ENCODE measurements at places on chromosomes 1 and 21.

DNA sequence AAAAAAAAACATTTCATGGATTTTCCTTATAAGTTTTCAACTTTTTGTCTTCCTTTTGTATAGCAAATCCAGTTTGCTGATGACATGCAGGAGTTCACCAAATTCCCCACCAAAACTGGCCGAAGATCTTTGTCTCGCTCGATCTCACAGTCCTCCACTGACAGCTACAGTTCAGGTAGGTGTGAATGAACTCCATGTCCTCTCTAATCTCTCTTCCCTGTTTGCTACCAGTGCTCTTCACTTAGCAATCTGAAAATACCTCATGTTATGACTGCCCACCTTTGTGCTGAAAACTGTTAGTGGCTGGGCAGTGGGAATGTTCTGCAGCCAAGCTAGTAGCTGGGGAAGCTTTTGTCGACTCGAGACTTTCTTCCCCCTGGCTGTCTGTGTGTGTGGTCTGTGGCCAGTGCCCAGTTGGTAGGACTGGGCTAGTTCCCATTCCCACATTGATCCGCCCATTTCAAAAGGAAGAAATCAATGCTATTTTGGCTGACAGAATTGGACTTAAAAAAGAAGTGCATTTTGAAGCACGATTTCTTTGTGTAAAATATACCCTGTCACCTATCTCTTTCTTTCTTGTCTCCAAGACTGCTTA, 24.5 kb downstream of the AHCYL1 start:
- no peak for DNase-seq

GRCh38 chr21:46055863-46056281, 42.0 kb upstream of the COL6A2 start:
- no peak for DNase-seq

DNA sequence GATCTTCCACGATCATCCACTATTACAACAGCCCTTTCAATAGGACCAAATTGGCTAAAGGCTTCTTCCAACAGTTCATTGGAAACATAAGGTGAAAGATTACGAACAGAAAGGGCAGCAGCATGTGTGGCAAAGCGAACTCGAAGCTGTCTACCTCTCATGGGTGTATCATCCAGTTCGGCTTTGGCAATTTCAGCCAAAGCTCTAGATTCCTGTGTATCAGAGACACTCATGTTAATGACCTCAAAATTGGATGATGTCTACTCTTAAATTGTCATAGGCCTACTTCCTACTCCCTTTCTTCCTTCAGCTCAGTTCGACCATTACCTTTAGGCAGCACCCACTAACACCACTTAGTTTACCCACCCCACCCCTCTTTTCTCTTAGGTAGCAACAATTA, 2.2 kb downstream of the SFPQ start:
- no peak for DNase-seq

GRCh38 chr1:18535391-18536210, 54.9 kb downstream of the KLHDC7A start:
- no peak for DNase-seq

GRCh38 chr1:160795951-160796383, at the start of gene LY9:
Gene LY9 (plus strand): TSS chr1:160796174. CDS start chr1:160796188, 14 bp downstream.
- no peak for DNase-seq

- peak; percentile 21 for DNase-seq
Observed at GRCh38 chr1:48228156-48228555, 5.6 kb downstream of the SLC5A9 start.

- DNase-seq = no peak
Observed at GRCh38 chr1:229031061-229031460, 239.8 kb upstream of the RAB4A start.

- DNase-seq = peak; percentile 74
Observed at GRCh38 chr1:157369808-157370521, 182.3 kb downstream of the FCRL5 start.

GRCh38 chr1:17719874-17720273, 35.3 kb upstream of the ACTL8 start:
- DNase-seq = no peak

- peak; percentile 37 for DNase-seq
Observed at GRCh38 chr1:152111515-152111968, 3.7 kb downstream of the TCHH start.

DNA sequence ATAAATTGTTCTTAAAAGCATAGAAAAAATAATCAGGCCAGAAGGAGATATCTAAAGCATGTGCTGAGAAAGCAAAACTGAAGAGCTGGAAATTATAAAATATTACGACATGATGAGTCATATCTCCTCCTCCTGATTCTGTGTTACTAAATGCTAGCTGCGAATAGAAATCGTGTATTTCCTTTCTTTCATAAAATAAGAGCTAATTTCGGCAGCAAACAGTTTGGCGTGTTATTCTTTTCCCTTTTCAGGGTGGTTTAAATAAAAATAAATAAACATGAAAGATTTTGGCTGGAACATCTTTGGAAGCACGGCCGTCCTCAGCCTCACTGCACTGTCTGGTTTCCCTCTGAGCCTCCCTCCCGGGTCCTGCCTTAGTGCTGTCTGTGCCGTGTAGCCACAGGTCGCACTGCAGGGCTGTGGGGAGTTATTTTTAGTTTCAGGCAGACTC, 56.0 kb downstream of the ADARB1 start:
- no peak for DNase-seq

DNA sequence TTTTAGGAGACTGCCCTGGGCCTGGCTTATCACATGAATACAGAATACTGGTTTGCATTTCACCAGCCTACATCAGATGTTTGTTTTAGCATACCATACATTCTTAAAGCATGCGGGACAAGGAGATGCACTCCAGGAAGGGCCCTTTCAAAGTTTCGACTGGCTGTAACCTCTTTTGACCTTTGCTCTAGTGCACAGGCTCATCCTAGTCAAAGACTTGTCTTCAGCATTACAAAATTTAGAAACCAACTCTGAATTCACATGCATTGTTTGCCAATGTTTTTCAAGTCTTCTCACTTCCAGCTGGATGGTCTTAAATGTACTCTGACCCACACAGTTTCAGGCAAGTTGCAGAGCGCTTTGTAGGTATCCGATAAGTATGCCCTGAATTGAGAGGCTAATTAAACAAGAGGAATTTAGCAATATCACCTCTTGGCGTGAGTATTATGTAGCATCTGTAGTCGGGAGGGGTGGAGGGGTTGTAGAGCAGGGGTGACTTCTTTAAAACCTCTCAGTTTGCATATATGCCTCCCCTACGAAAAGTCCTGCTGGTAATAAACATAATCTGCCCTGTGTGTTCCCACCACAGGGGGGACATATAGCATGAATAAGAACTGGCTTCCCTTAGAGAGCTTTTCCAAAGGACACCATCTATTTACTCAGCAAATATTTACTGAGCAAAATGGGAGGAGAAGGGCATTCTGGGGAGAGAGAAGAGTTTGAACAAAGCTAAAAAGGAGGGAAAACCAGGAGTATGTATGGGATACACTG, 24.4 kb upstream of the AHCYL1 start:
- no peak for DNase-seq

GRCh38 chr1:12369258-12369657, 139.4 kb downstream of the VPS13D start:
- DNase-seq = peak; percentile 9

- DNase-seq = no peak
Observed at GRCh38 chr21:33281096-33281652, 15.0 kb downstream of the IL10RB start.

- no peak for DNase-seq
Observed at GRCh38 chr1:119903443-119903835, 7.1 kb upstream of the ADAM30 start.

- no peak for DNase-seq
Observed at GRCh38 chr1:196302981-196303380, 305.3 kb downstream of the KCNT2 start.

GRCh38 chr1:82704393-82704792, 903.7 kb downstream of the ADGRL2 start:
- DNase-seq = no peak

- DNase-seq = no peak
Observed at GRCh38 chr1:20318971-20319370, 28.3 kb downstream of the VWA5B1 start.

- DNase-seq = no peak
Observed at GRCh38 chr1:206516728-206516990, 9.3 kb downstream of the RASSF5 start.

GRCh38 chr1:1304331-1305299, 3.1 kb downstream of the ACAP3 start:
- DNase-seq = no peak

GRCh38 chr1:196393742-196394141, 214.5 kb downstream of the KCNT2 start:
- no peak for DNase-seq

DNA sequence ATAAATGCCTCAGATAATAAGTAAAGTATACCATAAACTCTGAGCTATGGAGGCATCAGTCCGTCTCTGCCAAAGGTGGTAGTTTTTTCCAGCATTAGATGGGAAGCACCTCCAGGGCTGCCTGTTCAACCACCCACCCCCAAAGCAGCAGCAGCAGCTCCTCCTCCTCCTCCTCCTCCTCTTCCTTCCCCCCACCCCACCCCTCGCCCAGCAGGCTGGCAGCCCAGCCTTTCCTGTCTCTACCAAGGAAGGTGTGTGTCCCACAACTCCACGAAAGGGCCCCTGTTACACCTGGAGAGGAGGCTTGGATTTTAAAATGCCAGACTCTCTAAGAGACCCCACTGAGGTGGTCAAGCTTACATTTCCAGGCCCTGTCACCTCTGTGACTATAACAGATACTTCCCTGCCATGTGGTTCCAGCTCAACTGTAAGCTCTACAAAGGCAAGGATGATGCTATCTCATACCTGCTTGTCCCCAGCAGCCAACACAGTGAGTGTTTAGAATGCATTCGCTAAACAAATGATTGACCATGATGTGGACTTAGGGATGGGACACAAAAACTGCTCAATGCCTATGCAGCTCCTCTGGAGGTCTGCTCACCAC, 76.7 kb downstream of the GFI1 start:
- DNase-seq = no peak

- peak; percentile 85 for DNase-seq
Observed at GRCh38 chr1:201309416-201309815, 26.1 kb downstream of the PKP1 start.

DNA sequence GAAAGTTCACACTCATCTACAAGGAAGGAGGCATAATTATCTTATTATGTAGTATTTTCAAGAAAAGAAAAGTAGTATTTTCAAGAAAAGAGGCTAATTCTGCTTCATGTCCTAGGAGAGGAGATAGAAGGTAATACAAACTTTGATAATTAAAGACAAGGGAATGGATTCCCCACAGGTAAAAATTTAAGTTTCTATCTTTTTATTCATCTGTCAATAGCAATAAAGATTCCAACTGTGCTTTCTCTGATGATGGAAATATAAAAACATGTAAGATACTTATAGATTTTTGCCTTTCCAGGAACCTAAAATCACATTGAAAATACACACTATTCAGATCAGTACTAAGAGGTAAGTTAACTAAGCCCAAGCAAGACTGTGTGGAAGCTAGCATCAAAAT, at the start of gene OR2M2:
Gene OR2M2 (plus strand): TSS at position 301 of the 400 bp plus-strand sequence. CDS start 5,165 bp downstream, outside the sequence.
- DNase-seq = no peak

DNA sequence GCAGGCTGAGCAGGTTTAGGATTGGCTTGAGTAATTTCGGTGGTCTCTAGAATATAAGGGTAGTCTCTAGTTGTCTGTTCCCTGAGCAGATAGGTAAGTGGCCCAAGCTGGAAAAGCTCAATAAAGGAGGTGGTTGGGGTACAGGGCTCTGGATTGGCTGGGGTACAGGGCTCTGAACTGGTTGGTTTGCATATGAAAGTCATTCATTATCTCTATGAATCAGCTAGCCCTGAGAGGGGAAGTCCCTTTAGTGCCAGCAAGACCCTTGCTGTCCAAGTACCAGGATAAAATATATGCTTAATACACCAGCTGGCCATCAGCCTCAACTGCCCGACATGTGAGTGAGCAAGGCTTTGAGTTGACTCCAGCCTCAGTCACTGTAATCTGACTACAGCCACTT, 93.0 kb downstream of the ZBTB18 start:
- DNase-seq = no peak

DNA sequence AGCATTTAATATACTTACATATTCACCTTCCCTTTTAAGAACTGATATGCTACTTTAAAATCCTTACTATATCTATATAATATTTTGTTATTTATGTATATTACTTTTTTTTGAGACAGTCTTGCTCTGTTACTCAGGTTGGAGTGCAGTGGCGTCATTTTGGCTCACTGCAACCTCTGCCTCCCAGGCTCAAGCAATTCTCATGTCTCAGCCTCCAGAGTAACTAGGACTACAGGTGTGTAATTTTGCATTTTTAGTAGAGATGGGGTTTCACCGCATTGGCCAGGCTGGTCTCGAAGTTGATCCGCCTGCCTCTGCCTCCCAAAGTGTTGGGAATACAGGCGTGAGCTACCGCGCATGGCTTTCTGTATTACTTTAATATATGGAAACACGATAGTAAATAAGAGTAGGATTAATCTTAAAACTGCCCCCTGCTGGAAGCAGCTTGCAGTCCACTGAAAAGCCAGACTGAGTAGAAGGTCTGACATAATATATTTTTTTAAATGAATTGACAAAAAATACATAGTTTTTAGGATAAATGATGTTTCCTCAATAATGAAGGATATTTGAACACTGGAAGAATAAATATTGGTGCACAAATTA, 24.4 kb downstream of the RCAN3 start:
- DNase-seq = no peak

- no peak for DNase-seq
Observed at GRCh38 chr1:30754684-30755171, 2.8 kb downstream of the LAPTM5 start.

DNA sequence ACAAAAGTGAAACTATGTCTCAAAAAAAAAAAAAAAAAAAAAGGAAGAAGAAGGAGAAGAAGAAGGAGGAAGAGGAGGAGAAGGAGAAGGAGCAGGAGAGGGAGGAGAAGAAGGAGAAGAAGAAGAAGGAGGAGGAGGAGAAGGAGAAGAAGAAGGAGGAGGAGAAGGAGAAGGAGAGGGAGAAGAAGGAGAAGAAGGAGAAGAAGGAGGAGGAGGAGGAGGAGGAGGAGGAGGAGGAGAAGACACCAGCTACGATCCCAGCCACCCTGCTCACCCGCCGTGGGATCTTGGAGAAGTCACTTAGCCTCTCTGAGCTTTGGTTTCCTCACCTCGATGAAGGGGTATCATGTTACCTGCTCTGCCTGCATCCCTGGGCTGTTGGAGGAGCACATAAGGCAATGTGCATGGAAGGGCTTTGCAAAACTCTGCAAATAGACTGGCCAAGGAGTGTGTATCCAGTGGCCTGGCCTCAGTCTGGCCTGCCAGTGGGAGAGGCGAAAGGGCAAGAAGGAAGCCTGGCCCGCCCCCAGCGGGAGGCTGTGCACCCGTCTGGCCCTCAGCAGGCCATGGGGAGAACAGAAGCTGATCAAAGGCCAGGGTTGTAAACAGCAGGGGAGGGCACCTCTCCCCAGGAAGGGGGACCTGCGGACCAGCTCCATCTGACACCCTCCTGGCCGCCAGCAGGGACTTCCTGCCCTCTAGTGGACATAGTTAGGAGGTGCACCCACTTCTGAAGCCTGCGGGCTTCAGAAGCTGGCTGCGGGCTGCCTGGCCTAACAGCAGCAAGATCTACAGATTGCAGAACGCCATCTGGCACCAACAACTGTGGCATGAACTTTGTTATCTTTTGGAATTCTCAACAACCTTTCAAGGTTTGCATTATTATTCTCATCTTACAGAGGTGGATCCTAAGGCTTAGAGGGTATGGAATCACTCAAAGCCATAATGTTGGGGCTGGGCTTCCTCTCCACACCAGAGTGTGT, 19.2 kb upstream of the CDK18 start:
- DNase-seq = peak; percentile 85

Measured in Calu3 (cell line).